CD4-positive, alpha-beta memory T cell (primary cell): ENCODE measurements at places on chromosomes 6 and 20. TPM values are rescaled to one million over a fixed set of nuclear protein-coding genes. Genes with fewer than 3 reads are reported as not detected.

DNA sequence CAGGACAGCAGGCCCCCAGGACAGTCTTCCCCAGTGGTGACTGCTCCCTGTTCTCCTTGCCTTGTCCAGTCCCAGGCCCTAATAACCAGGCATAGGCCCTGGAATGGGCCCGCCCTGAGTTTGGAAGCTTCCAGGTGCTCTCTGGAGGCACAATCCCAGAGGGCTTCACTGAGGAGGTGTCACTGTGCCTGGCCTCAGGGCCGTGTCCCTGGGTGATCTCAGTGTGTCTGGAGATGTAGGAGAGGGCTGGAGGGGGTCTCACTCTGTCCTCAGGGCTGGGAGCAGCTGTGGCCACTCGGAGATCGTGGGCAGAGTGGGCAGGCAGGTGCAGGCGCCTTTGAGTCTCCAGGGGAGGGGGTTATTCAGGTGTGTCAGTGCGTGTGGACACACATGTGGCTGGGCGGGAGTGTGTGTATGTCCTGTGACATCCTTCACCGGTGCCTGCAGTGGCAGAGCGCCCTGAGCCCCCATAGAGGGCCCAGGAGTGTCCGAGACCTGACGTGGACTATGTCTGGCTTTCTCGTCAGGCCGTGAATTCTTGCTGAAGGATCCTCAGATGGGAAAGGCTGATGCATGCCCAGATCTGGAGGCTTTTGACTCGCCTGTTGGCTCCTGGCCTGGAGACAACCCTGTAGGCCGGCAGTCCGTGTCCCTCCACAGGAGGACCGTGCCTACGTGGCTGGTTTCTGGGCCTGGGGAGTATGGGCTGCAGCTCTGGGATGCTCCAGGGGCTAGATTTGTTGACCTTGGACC, 5.5 kb upstream of the NPBWR2 start:
- no peaks in the 10 kb centered on the region for H3K36me3 ChIP-seq
- no peak overlapping the region for H3K27ac ChIP-seq
- DNase-seq, result no peak

DNA sequence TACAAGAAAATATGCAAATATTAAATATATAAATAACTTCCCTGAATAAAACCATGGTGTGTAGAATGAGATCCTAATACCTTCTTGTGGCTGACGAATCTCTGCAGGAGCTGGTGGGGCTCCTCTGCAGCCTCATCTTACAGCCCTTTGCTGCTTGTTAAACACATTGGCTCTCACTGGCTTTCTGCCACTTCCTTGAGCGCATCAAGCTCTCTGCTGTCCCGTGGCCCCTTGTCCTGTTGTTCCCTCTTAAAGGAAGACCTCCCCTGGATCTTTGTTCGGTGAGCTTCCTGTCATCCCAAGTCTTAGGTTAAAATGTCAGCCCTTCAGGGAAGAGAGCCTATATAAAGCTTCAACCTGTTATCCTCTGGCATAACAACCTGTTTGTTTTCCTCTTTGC, 519.6 kb downstream of the DOK5 start:
- H3K27ac ChIP-seq, result no peak overlapping the region
- DNase-seq, result no peak
- H3K4me3 ChIP-seq, result no peak overlapping the region
- H3K36me3 ChIP-seq, result no peaks in the 10 kb centered on the region
- no peaks in the 10 kb centered on the region for H3K4me1 ChIP-seq

DNA sequence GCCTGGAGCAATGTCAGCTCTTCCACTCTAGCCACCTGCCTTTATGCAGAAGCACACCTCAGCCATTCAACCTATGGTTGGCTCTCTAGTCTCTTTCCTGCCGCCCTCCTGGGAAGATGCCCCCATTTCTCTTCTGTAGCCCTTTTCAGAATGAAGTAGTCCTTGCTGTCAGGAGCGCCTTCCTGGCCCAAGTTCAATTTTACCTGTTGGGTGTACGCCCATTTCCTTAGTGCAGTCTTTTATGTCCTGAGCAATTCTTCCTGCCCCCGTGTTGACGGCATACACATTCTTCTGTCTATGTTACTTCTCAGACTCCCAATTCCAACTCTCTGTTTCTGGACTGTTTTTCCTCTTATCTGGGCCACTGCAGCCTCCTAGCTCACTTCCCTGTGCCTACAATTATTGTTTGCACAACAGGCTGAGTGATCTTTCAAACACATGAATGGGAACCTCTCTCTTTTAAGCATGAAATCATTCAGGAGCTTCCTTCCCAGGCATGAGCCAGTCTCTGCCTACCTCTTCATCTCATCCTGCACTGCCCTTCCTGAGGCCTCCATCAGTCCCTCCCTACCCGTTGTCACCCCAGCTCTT, 389.2 kb downstream of the CD83 start:
- no peak for DNase-seq

DNA sequence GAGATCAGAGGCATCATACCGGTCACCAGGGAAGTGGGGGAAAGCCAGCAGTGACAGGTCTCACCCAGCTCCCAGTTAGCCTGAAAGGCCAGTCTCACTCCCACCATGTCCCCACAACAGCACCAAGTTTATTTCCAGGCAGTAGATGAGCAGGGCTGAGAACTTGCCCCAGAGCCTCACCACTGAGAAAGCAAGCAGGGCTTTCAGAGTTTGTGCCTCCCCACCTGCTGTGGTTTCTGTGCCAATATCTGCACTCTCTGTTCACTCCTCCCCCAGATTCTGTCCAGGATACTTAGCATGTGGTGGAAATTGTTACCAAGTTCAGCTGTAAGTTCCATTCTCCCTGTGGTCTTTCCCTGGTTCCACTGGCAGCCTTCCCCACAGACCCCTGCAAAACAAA, 255.0 kb upstream of the HTR1E start:
- no peaks in the 10 kb centered on the region for H3K36me3 ChIP-seq
- no peaks in the 10 kb centered on the region for H3K27me3 ChIP-seq
- H3K4me1 ChIP-seq, result no peaks in the 10 kb centered on the region

DNA sequence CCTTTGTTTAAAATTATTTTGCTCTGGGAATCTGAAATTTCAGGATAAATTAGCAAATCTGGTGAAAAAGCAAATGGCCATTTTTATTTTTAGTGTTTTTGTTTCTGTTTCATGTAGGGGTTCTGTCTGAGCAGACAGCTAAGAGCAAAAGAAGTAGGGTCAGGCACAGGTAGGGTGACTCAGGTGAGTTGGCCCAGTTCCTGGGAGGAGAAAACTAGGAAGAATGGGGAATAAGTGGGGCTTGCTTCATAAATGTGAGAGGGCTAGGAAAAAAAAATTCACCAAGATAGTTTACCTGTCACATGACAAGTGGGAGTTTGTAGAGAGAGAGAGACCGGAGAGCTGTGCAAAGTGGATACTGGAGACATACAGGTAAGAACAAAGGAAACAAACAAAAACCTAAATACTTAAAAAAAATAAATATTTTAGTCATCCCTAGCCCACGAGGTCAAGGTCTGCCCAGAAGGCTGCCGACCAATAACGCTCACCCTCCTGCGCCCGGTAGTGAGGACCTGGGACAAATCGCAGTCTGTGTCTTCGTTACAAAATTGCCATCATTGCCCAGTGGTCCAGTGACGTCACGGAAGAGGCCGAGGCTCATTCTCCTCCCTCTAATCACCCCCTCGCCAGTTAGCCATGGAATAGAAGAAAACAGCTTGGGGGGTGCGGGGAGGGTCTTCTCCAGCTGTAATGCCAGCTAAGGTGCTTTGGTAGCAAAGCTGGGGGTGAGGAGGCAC, 2.3 kb downstream of the THBD start:
- DNase-seq, result no peak
- H3K4me1 ChIP-seq, result peaks cover 6% of the 10 kb centered on the region
- no peak overlapping the region for H3K4me3 ChIP-seq
- peaks cover 3% of the 10 kb centered on the region for H3K27me3 ChIP-seq

GRCh38 chr6:98747960-98748359, 86.4 kb upstream of the POU3F2 start:
- no peaks in the 10 kb centered on the region for H3K36me3 ChIP-seq
- H3K27me3 ChIP-seq, result no peaks in the 10 kb centered on the region
- no peak for DNase-seq
- no peak overlapping the region for H3K4me3 ChIP-seq
- H3K4me1 ChIP-seq, result no peaks in the 10 kb centered on the region

Gene HAO1
- not detected for total RNA-seq

DNA sequence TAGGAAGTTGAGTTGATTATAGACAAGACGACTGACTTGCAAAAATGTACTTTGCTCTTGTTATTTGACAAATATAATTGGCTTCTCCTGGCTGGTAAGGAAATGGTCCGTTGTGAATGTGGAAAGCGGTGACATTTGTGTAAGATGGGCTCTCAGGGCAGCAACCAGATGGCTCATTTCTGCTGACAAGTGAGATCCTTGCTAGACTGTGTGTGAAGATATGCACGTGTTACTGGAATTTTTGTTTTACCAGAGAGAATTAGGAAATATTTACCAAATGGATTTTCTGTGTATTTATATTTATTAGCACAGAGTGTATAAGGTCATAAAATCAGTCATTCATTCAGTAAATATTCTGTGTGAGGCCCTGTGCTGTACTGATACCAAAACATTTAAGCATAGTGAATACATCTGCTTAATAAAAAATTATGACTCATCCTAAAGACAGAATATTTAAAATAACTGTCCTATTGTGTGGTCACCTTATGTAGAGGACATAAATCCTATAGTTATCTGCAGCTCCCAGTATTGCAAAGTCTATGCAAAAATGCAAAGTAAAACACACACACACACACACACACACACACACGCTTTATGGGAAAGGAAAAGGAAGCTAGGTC, 109.9 kb upstream of the ASF1A start:
- no peak overlapping the region for H3K27ac ChIP-seq
- no peak for DNase-seq
- no peaks in the 10 kb centered on the region for H3K36me3 ChIP-seq
- no peak overlapping the region for H3K4me3 ChIP-seq
- no peaks in the 10 kb centered on the region for H3K27me3 ChIP-seq

Gene GPR6
- total RNA-seq, result not detected
